HAP-1 (cell line): ENCODE measurements at places on chromosomes 5 and 9.

DNA sequence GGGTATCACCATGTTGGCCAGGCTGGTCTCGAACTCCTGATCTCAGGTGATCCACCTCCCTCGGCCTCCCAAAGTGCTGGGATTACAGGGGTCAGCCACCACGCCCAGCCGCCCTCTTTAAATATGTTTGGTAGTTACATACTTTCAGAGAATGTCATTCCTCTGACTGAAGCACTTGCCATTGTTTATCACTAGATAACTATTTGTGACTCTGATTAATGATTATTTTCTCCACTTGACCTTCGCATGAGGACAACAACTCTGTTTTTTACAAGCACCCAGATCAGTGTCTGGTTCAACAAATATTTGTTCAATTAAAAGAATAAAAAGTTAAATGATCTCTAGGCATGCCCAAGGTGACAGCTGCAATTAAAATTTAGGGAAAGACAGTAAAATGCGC, 56.2 kb downstream of the CLINT1 start:
- DNase-seq = no peak

- DNase-seq = no peak
Measured at GRCh38 chr5:147645197-147645596, 135.3 kb upstream of the DPYSL3 start.

DNA sequence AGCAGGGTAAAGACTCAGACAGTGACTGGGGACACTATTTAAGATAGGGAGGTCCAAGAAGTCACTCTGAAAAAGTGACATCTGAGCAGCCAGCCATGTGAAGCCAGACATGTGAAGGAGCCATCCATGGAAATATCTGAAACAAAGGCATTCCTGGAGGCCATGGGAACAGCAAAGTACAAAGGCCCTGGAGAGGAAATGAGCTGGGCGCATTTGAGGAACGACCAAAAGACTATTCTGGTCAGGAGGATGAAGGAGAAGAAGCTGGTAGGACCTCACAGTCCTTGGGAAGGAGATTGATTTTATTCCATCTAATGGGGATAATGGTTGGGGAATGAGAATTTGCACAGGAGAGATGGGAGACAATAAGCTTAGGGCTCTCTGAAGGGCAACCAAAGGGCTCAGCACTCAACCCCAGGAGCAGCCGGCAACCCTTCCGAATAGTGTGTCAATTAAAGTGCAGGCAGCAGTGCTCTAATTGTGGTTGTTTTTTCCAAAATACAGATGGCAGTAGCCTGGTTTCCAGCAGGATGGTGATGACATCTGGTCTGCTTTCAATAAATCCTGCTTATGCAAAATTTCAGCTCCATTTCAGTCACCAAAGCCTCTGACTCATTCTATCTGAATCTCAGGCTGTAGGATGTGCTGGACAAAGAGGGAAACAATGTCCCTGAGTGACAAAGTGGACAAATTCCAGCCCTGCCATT, 26.7 kb downstream of the FOXI1 start:
- no peak for DNase-seq

- no peak for DNase-seq
Measured at GRCh38 chr5:180047667-180048066, 23.9 kb downstream of the RNF130 start.

- no peak for DNase-seq
Measured at GRCh38 chr5:75148051-75148450, 88.6 kb downstream of the ANKRD31 start.

- DNase-seq = no peak
Measured at GRCh38 chr5:68780299-68780955, 313.4 kb upstream of the SLC30A5 start.

DNA sequence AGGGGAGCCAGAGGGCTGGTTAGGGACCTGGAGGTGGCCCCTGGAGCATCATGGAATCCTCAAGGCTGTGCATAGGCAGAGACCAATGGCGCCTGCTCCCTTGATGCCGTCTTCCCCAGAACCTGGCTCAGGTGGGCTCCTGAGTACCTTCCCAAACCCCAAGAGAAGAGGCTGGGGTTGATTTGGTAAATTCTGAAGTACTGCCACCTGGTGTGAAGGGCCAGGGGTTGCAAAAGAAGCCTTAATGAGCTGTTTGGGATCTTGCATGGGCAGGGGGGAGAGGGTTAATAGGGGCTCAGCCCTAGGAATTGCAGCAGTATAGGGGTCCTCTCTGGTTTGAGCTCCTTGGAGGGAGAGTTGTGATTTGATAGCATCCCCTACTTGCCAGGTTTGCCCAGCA, 52.1 kb downstream of the CYSTM1 start:
- DNase-seq = no peak

DNA sequence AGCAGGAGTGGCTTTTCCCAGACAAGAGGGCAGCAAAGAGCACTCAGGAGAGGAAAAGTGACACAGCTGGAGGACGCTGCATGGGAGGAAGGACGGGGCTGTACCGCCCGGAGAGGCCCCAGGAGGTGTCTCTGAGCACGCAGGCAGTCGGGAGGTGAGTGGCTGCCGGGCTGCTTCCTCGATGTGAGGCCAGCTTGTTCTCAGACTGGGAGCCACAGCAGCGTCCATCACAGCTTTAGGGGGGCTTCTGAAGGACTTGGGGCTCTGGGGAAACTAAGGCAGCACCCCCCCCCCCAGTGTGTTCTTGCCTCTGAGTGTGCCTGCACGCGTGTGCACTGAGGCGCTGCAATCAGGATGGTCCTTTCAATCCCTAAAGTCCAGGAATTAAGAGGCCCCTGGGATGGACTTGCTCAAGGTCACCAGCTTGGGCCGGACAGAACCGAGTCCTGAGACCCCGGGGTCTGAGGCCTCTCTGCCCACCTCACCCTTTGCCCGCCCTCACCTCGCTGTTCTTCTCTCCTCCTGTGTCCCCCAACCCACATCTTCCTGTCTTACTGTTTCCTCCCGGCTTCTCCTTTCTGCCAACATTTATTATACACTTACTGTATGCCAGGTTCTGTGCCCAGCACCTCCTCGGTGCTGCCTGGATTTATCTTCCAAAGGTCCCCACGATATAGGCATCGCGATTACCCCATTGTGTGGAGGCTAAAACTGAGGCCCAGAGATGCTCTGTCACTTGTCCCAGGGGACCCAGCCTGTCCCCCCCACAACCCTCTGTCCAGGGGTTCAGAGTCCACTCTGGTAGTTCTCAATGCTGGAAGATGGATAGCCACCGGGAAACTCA, 32.9 kb downstream of the FAM163B start:
- no peak for DNase-seq

GRCh38 chr5:179255527-179256327, 89.5 kb downstream of the ADAMTS2 start:
- DNase-seq = peak; percentile 4

DNA sequence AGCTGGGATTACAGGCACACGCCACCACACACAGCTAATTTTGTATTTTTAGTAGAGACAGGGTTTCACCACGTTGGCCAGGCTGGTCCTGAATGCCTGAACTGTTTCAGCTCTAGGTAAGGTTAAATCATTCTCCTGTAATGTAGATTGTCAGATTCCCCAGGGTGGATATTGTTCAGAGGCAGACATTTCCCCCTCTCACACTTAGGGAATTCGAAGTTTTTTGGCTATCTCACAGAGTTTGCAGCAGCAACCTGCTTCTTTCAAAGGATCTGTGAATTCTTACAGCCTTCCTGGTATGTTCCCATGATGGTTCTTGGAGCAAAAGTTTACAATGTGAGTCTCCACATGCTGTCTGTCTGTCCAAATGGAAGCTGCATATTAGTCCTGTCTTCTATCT, 15.6 kb upstream of the DIRAS2 start:
- no peak for DNase-seq

GRCh38 chr9:116942593-116943061, 255.5 kb downstream of the TRIM32 start:
- no peak for DNase-seq

GRCh38 chr5:62283861-62284260, 22.1 kb upstream of the KIF2A start:
- DNase-seq = no peak

- peak; percentile 69 for DNase-seq
Measured at GRCh38 chr5:176943816-176944215, 44.7 kb upstream of the HK3 start.

DNA sequence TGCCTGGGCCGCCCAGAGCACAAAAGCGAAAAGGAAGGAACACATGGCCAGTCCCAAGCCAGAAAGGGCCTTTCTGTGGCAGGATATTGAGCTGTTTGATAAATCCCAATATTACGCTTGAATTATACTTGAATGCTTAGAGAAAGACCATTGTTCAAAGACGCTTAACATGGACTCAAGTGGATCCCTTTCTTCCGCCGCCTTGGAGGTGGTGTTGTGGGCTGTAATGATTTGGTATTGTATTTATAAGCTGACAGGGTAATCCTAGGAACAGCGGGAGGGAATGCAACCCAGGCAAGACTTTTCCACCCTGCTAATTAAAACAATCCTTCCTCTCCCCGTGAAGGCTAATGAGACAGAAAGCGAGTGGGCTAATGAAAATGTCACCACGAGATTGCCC, 24.9 kb downstream of the CFAP77 start:
- DNase-seq = no peak

GRCh38 chr5:157388111-157388710, 71.8 kb upstream of the NIPAL4 start:
- no peak for DNase-seq

DNA sequence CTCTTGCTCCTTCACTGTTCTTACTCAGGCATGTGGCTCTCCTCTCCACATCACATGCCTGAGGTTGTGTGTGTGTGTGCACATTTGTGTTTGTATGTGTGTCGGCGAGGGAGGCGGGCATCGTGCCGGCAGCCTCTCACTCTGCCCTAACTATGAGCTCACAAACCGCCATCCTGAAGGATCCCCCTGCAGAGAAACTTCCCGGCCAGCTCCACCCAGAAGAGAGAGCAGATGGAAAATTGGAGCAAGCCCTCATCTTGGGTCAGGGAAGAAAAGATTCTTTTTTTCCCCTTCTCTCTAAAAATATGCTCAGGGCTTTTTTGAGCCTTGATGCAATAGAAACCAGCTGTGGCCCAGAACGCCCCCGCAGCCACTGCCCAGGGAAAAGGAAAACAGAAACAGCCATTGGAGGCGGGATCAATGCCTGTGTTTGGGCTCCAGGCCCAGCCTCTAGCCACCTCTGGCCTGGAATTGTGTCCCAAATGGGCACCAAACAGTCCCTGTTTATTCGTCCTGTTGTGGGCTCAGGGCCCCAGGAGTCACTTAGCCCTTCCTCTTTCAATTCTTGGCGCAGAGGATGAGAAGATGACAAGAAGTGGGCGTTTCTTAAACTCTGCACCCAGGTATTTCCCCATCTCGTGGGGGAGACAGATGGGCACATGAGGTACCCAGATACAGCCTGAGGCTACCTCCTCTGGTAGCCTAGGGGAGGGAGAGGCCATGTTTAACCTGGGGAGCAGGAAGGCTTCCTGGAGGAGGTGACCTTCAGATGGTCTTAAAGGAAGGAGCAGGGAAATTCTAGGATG, 151.5 kb downstream of the RGS3 start:
- DNase-seq = no peak

DNA sequence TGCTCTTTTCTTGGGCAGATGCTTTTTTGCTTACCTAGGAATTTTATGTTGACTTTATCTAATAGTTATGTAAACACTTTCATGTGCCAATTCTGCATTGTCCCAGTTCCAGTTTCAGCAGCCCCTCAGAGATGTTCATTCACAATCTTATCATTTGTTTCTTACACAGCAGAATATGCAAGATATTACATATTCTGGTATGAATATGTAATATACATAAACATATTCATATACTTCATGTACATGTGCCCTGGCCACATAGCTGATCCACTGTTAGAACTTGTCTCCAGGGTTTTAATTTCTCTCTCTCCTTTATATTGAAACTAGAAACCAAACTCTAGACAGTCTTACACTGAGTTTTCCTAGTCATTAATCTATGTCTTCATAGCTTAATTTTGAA, 90.2 kb upstream of the PARP8 start:
- no peak for DNase-seq

- DNase-seq = no peak
Measured at GRCh38 chr9:99222416-99223270, 561 bp downstream of the SEC61B start.

GRCh38 chr5:128224336-128224735, 140.8 kb downstream of the SLC12A2 start:
- no peak for DNase-seq

- no peak for DNase-seq
Measured at GRCh38 chr9:106708475-106709146, 154.4 kb upstream of the ZNF462 start.

DNA sequence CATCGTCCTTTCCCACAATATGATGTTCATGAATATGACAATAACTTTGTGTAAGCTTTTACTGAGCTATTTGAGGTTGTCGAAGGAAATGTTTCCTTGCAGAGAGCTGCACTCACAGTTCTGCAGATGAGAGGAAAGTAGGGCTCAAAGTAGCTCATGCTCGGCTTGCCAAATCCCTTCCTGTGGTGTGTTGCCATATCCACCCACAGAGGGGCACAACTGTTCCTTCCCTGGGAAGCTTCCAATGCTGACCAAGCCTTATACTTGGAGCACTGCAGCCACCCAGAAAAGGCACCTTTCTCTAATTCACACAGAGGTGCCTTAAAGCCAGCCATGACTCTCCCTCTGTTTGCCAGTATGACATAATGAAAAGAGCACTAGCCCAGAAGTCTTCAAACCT, 390.3 kb downstream of the CAAP1 start:
- DNase-seq = peak; percentile 12

- no peak for DNase-seq
Measured at GRCh38 chr5:122408592-122409224, 96.7 kb downstream of the SNCAIP start.

DNA sequence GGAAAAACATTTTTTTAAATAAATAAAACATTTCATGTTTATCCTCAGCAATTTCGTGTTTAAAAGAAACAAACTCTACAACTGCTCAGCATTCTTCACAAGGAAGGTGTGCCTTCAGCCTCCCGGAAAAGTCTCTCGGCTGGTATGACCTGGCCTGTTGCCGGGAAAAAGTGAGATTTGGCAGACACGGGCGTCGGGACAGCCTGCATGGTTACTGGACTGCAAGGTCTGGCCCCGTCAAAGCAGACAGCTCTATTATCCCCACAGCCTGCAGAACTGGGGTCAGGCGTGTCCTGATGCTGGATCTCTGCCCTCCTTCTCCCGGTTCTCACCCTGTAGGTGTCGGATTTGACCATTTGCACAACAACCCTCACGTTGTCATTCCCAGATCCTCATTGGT, 120.3 kb upstream of the SPATA31C2 start:
- no peak for DNase-seq

- DNase-seq = no peak
Measured at GRCh38 chr5:116785106-116785505, 210.5 kb upstream of the SEMA6A start.

DNA sequence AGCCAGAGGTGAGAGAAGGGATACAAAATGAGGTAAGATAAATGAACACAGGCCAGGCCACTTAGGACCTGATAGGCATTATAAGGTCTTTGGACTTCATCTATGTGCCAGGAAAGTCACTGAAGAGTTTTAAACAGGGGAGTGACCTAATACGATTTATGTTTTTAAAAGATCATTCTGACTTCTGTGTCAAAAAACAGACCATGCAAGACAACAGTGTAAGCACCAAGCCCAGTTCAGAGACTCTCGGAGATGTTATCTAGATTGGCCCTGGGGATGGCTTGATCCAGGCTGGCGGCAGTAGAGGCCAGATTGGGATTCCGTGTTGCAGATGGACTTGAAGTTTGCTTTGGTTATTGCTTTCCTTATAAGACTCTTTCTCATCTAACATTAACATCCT, 43.0 kb upstream of the DPYSL3 start:
- no peak for DNase-seq

- DNase-seq = no peak
Measured at GRCh38 chr9:95368377-95369160, 51.1 kb upstream of the FANCC start.

GRCh38 chr5:149999866-150000255, 593 bp downstream of the TIGD6 start:
- no peak for DNase-seq

GRCh38 chr9:105157171-105157583, 87.3 kb upstream of the SLC44A1 start:
- DNase-seq = peak; percentile 68

- no peak for DNase-seq
Measured at GRCh38 chr5:172594867-172595466, 46.1 kb upstream of the NEURL1B start.
